ENCODE measurements at places on chromosomes 6 and 20.

GRCh38 chr6:103236923-103237322, 1622.8 kb downstream of the HACE1 start:
- DNase-seq: no peak

- no peak for DNase-seq
Measured at GRCh38 chr20:59192533-59192896, 28.9 kb downstream of the ZNF831 start.

- no peak for DNase-seq
Measured at GRCh38 chr6:142737368-142738034, 207.5 kb downstream of the HIVEP2 start.

GRCh38 chr20:51759769-51760510, 8.2 kb downstream of the ATP9A start:
- DNase-seq: no peak

DNA sequence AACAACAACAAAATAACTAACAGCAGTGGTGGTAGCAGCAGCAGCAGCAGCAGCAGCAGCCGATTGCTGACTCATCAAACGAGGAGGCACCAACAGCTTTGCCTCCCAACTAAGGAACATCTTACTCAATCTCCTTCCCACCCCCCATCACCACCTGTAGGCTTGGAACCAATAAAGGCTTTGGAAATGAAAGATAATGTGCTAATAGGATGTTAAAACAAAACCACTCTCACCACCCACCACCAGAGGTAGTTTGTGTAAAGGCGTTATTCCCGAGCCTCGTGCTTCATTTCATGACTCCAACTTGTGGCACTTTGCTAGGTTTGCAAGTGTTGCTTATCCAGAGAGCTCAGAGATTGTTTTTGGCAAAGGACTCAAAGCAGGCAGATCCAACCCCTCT, 346.5 kb downstream of the CD83 start:
- no peak for DNase-seq

GRCh38 chr20:61690150-61690549, 375.5 kb downstream of the TAF4 start:
- DNase-seq: no peak

GRCh38 chr6:53673162-53673727, 7.7 kb upstream of the KLHL31 start:
- DNase-seq: peak; percentile 40

DNA sequence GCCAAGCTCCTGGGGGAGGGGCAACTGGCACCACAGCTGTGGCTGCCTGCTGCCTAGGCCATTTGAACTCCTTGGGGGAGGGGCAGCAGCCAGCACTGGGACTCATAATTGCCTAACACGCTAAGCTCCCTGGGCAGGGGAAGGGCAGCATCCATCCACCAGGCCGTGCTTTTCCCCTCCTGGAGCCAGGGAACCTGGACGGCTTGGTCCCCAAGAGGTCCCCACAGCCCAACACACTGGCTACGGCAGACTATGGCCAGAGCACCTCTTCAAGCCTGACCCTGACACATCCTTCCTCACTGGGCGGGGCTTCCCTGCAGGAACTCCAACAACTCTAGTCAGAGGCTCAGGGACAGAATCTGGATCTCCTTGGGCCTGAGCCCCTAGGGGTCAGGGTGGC, 269.4 kb downstream of the RNF144B start:
- DNase-seq: no peak

DNA sequence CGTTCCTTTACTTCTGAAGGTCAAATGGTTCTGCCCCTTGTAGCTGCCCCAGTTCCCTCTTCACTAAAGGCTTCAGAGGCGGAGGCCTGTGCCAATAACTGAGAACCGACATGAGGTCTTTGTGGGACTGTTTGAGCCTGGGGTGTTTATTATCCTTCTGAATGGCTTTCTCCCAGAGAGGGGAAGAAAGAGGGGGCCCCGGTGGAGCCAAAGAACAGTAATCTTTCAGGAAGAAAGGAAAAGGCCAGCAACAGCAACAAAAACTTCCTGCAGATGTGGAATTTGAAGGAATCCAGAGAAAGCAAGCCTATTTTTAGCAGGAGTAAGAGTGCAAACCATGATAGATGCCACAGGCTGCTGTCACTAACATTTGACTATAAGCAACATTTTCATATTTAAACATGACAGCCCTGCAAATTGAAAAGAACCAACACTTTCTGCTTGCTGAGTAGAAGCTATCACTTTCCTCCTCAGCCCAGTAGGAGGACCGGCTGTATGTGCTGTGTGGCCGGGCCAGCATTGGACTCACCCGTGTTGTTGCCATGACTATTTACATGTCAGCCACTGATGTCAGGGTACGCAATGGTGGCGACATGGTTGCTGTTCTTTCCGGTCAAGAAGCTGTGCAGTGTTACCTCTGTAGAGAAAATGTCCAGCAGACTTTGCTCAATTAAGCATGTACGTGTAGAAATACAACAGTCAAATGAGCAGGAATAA, 121.3 kb downstream of the SOBP start:
- peak; percentile 19 for DNase-seq

- DNase-seq: no peak
Measured at GRCh38 chr6:24445704-24446103, 43.0 kb downstream of the MRS2 start.

GRCh38 chr6:18245642-18246041, 18.7 kb downstream of the DEK start:
- DNase-seq: no peak

DNA sequence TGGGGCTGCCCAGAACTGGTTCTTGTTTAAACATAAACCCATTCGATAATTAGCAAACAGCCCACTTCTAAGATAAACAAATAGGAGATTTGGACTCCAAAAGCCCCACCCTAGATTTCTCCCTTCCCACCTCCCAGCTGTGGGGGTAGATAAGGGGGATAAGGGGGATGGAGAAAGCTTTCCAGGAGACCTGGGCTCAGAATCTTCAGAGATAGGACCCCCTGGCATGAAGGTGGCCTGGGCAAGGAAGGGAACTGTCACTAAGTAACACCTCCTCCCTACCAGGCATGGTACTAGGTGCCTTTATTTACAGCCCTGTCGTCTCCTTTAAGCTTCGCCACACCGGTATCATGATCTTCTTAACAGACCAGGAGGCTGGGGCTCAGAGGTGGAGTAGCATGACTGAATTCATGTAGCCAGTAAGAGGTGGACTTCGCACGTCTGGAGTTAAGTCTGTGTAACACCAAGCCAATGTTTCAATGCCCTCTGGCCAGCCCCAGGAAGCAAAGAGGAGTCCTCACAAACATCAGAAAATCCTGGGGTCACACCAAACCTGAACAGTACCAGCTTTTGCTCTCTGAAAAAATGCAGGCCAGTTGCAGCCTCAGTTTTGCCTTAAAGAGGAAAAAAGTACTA, 4.6 kb downstream of the SDC4 start:
- DNase-seq: no peak

DNA sequence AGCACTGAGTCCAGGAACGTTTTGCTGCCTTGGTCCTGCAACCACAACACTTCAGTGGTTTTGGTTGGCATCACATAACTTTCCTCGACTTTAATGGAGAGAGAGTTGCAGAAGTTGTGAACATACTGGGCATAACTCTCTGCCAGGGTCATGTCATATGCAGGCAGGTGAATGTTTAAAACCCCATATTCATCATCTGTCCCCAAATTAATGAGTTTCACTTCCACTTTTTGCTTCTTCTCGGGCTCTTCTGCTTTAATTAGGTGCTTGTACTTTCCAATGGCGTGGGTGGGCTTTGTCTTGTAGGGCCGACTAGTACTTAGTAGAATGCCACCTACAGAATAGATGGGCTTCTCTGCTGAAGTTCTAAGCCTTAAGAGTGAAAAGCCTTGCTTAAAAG, 45.2 kb upstream of the TFAP2A start:
- DNase-seq: no peak

DNA sequence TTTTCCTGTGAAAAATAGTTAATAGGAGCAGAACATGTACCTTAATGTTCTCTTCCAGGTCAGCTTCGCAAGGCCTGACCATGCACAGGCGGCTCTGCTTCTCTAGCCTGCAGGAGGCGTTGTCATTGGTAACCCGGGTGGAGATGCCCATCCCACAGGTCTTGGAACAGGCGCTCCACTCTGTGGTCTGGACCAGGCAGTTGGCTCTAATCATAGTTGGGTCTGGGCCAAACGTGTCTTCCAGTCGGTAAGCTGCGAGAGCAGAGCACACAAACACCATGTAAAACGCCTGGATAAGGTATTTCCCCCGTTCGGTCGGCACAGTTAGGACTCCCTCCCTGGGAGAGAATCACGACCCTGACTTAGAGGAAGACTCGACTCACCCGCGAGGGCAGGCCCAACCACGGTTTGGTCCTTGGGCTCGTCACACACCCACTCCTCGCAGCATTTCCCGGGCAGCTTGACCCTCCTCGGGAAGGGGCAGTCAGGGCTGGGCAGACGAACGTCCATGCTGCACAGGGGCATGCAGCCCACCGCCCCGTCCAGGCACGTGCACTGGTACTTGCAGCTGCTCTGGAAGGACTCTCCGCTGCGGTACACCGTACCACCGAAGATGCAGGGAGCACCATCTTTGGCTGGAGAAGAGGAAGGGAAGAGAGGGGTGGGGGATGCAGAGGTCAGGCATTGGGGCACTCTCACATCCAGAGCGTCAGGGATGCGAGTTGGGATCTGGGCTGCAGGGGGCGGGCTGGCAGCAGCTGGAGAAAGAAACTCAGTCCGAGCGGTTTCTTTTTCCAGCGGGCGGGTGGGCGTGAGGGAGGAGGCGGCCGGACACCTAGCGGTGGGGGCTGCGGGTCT, 1.0 kb downstream of the CCN2 start:
- peak; percentile 57 for DNase-seq

GRCh38 chr6:130020907-130021629, 2.7 kb downstream of the L3MBTL3 start:
- peak; percentile 60 for DNase-seq

- no peak for DNase-seq
Measured at GRCh38 chr6:95596021-95596420, 18.7 kb downstream of the MANEA start.

- no peak for DNase-seq
Measured at GRCh38 chr6:48099713-48100587, 11.0 kb downstream of the PTCHD4 start.

- no peak for DNase-seq
Measured at GRCh38 chr6:4923081-4923480, 80.8 kb downstream of the RPP40 start.

GRCh38 chr6:131894493-131895424, 56.4 kb downstream of the CCN2 start:
- DNase-seq: no peak

DNA sequence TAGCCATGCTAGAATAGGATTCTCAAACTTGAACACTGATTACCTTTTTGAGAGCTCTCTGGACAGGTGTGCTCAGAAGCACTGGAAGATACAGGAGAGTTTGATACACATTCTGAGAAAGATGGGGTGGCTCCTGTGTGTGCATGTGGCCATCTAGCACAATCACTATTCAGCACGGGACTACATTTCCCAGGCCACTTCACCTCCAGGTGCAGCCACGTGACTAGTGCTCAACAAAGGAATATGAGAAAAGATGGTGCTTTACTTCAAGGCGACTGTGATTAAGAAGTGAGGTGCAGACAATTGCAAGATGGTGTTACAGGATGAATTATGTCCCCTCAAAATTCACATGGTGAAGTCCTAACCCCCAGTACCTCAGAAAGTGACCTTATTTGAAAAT, 103.8 kb downstream of the BACH2 start:
- DNase-seq: no peak

- DNase-seq: no peak
Measured at GRCh38 chr20:18310592-18310991, 22.3 kb downstream of the ZNF133 start.

DNA sequence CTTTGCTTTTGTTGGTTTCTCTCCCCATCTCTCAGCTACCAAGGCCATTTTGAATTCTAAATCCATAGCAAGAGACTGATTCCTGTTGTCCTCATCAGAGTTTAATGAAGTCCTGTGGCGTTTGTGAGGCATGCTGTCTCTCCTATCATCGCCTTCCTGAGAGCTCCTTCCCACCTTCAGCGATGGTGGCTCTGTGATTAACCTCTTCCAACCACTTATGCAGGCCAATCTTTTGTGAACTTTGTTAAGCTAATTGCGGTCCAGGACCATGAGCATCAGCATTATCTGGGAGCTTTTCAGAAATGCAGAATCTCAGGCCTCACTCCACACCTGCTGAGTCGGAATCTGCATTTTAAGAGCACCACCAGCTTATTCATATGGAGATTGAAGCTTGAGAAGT, 272.5 kb upstream of the CDYL start:
- no peak for DNase-seq

- DNase-seq: no peak
Measured at GRCh38 chr20:41553142-41553879, 64.9 kb downstream of the CHD6 start.

GRCh38 chr6:166556863-166557322, 29.6 kb downstream of the RAMACL start:
- peak; percentile 25 for DNase-seq

DNA sequence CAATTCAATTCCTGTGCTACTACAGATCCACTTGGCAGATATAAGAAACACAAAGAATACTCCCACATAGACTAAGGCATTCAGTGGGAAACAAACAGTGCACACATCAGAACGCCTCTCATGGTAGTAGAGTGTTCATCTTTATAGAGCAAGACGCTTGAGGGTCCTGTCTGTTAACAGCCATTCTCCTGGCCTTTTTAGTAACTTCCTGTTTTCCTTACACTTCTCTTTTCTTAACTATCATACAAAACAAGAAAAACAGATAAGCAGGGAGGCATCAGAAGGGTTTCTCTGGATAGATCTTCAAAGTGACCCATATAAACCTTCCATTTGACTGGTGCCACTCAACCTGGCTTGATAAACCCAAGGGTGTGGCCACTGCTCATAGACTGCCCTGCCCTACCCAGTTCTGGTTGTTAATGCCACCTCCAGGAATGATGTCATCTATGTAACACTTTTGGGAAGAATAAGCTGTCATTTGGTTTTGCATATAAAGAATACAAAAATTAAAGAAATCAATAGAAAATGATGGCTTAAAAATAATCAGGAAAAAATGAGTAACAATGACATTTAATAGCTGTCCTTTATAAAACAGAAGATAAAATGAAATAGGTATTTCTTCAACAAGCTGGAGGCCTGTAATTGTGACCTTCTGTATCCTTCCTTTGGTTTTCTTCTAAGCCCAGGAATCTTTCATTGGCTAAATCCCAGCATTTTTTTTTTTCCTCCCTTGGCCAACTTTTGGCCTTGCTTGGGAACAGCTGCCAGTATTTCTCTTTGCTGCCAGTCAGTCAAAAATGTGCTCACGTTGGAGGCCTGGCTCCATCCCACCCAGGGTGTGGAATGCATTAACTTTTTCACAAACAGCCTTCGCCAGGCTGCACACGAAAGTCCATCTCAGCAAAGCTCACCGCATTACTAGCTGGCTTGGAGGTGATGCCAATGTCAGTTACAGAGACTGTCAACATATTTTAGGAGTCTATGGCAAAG, 103.5 kb downstream of the GJA10 start:
- DNase-seq: no peak

GRCh38 chr6:37230104-37230503, 27.5 kb upstream of the TBC1D22B start:
- no peak for DNase-seq

Measured in hepatic stellate cell (primary cell).